ENCODE measurements at places on chromosomes 16 and 17. TPM values are rescaled to one million over a fixed set of nuclear protein-coding genes. Genes with fewer than 3 reads are reported as not detected.

- peaks cover 15% of the 10 kb centered on the region for H3K36me3 ChIP-seq
- peaks cover 60% of the 10 kb centered on the region for H3K4me1 ChIP-seq
- DNase-seq, result peak; percentile 51
- H3K27ac ChIP-seq, result no peak overlapping the region
- peaks cover 52% of the 10 kb centered on the region for H3K27me3 ChIP-seq
Measured at GRCh38 chr17:72121164-72122009, 567 bp downstream of the SOX9 start.

GRCh38 chr16:57308041-57308440 is 23.6 kb upstream of the PLLP start:
- H3K27me3 ChIP-seq, result peaks cover 7% of the 10 kb centered on the region
- H3K36me3 ChIP-seq, result no peaks in the 10 kb centered on the region
- H3K4me1 ChIP-seq, result no peaks in the 10 kb centered on the region
- no peak for DNase-seq
- H3K4me3 ChIP-seq, result no peak overlapping the region
- no peak overlapping the region for H3K27ac ChIP-seq

DNA sequence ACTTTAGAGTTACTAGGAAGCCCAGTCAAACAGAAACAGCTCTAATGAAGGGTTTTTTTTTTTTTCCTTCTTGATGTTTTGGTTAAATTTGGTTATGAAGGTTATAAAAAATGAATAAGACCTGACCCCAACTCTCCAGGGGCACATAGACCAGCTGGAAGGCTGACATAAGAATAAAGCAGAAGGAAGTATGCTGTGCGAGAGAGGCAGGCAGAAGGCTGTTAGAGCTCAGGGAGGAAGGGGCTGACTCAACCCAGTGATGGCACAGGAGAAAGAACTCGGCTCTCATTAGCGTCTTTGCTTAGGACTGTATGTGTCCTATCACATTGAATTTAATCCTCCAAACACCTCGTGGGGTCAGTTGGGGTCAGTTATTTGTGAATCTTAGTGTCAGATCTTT is 474.6 kb downstream of the PMP22 start:
- no peak for DNase-seq
- H3K27me3 ChIP-seq, result no peaks in the 10 kb centered on the region
- no peak overlapping the region for H3K4me3 ChIP-seq
- H3K4me1 ChIP-seq, result peaks cover 35% of the 10 kb centered on the region
- peak overlapping the region; percentile 2 for H3K27ac ChIP-seq
- H3K36me3 ChIP-seq, result peaks cover 3% of the 10 kb centered on the region

- H3K36me3 ChIP-seq, result no peaks in the 10 kb centered on the region
- no peak overlapping the region for H3K27ac ChIP-seq
- no peak overlapping the region for H3K4me3 ChIP-seq
- H3K4me1 ChIP-seq, result peaks cover 21% of the 10 kb centered on the region
- no peak for DNase-seq
Measured at GRCh38 chr17:33377837-33378595, 84.9 kb upstream of the ASIC2 start.

DNA sequence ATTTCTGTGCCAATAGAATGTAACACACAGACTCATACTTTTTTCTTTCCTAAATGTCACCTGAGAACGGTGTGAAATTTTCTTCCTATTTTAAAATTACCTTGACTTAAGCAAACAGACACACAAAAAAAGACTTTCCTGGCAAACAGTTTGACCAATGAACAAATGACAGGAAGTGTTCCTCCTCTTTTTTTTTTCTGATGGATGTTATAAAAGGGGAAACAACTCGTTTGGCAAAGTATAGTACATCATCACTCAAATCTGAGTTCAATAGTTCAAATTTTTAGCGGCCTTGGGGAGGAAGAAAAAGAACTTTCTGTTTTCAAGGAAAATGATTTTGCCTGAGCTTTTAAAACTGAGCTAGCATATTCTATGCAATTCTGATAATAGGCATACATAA is 19.8 kb downstream of the HS3ST3A1 start:
- no peak for DNase-seq
- H3K36me3 ChIP-seq, result peaks cover 9% of the 10 kb centered on the region
- H3K4me1 ChIP-seq, result peaks cover 38% of the 10 kb centered on the region
- H3K27ac ChIP-seq, result no peak overlapping the region

- no peaks in the 10 kb centered on the region for H3K36me3 ChIP-seq
- H3K4me3 ChIP-seq, result no peak overlapping the region
- H3K27ac ChIP-seq, result no peak overlapping the region
- H3K4me1 ChIP-seq, result no peaks in the 10 kb centered on the region
- no peak for DNase-seq
- H3K27me3 ChIP-seq, result no peaks in the 10 kb centered on the region
Measured at GRCh38 chr16:55207693-55208428, 116.1 kb upstream of the IRX6 start.

DNA sequence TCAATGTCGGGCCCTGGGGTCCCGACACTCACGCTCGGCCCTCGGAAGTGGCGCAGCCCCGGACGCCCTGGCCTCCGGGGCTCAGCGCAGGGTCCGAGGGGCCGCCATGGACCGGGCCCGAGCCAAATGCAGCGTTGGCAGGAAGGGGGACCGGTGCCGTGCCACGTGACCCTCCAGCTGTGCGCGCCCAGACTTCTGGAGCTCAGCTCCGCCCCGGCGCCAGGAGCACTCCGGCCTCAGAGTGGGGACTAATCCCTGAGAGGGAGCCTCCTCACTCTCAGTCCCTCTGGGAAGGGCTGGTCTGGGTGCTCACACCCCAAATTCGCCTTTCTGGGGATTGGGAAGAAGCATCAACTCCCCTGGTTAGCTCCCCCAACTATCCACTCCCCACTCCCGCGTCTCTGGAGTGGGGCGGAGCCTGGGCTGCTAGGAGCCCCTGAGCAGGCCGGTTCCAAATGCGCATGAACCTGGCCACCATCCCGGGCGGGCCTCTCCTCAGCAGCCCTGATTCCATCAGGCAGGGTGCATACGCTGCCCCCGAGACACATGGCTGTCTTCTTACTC is at the start of gene B3GNT9:
B3GNT9 (minus strand) TSS at position 166 of the 564 bp plus-strand sequence. CDS start 513 bp downstream, outside the sequence.
- peak within 1 kb of the TSS; percentile 84 for H3K4me3 ChIP-seq
- DNase-seq, result peak; percentile 52
- peaks cover 4% of the 10 kb centered on the region for H3K4me1 ChIP-seq
- peaks cover 10% of the 10 kb centered on the region for H3K36me3 ChIP-seq

- no peaks in the 10 kb centered on the region for H3K27me3 ChIP-seq
- peaks cover 4% of the 10 kb centered on the region for H3K36me3 ChIP-seq
Measured at GRCh38 chr17:16287563-16288027, 65.7 kb downstream of the CENPV start.

- H3K36me3 ChIP-seq, result no peaks in the 10 kb centered on the region
- peak; percentile 65 for DNase-seq
- H3K4me1 ChIP-seq, result no peaks in the 10 kb centered on the region
Measured at GRCh38 chr17:78289802-78290363, 58.5 kb downstream of the TMEM235 start.

GRCh38 chr16:89369266-89369895 is 121.0 kb downstream of the ANKRD11 start:
- no peak overlapping the region for H3K27ac ChIP-seq
- DNase-seq, result no peak
- H3K4me3 ChIP-seq, result peak overlapping the region; percentile 15
- no peaks in the 10 kb centered on the region for H3K36me3 ChIP-seq

- H3K4me1 ChIP-seq, result peaks cover 8% of the 10 kb centered on the region
- H3K4me3 ChIP-seq, result no peak overlapping the region
- DNase-seq, result no peak
- H3K36me3 ChIP-seq, result no peaks in the 10 kb centered on the region
- no peak overlapping the region for H3K27ac ChIP-seq
Measured at GRCh38 chr16:51030516-51030915, 120.6 kb downstream of the SALL1 start.

DNA sequence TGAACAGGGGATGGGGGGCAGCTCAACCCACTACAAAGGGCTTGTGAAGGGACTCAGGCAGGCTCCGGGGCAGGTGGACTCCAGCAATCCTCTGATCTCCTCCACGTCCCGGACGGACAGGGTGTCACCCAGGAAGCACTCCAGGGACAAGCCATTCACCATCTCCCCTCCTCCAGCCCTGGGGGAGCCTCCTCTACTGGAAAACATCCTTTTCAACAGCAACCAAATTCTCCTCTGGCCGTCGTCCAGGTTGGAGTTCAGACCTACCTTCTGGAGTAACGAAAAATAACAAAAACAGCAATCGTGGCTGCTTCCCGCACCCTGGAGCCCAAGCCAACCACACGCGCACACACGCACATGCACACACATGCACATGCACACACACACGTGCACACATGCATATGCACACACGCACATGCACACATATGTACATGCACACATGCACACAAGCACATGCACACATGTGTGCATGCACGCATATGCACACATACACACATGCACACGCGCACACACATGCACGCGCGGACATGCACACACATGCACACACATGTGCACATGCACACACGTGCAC is 8.9 kb upstream of the RBFOX3 start:
- H3K4me1 ChIP-seq, result peaks cover 15% of the 10 kb centered on the region
- DNase-seq, result no peak
- no peak overlapping the region for H3K4me3 ChIP-seq
- peaks cover 59% of the 10 kb centered on the region for H3K27me3 ChIP-seq
- H3K27ac ChIP-seq, result peak overlapping the region; percentile 12

GRCh38 chr17:17565471-17566339 is 25.8 kb downstream of the PEMT start:
- peak overlapping the region; percentile 88 for H3K27ac ChIP-seq
- H3K27me3 ChIP-seq, result no peaks in the 10 kb centered on the region
- no peak for DNase-seq
- no peaks in the 10 kb centered on the region for H3K36me3 ChIP-seq
- no peak overlapping the region for H3K4me3 ChIP-seq
- H3K4me1 ChIP-seq, result peaks cover 8% of the 10 kb centered on the region

DNA sequence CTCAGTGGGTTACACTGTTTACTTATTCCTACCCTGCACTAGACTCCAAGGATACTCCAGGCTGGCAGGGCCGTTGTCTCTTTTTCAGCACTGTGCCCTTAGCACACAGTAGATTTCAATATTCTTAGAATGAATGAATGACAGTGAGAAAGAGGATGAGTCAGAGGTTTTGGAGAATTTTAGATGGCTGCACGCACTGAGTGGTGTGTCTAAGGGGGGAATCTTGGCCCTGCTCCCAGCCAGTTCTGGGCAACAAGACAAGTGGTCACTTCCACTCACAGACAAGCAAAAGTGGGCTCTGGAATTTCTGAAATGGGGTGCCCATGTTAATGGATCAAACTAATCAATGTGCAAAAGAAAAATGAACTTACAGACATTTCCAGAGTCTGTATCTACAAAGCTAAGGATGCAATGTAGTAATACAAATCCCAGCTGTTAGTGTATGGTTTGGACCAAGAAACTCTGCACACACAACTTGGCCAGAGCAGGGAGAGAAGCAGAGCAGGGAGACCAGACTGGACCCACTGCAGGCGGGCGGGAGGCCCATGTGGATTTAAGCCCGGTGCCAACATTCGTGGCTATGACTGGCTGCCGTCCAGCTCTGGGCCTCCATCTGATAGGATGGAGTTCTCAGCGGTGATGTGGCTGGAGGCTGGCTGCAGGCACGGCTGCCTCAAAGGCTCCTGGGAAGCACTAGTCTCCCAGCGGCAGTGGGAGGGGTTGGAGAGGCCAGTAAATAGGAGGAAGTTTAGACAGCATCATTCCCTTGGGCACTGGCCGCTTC is 95.6 kb upstream of the CDYL2 start:
- no peak for DNase-seq
- no peaks in the 10 kb centered on the region for H3K36me3 ChIP-seq
- no peak overlapping the region for H3K27ac ChIP-seq
- no peaks in the 10 kb centered on the region for H3K27me3 ChIP-seq
- no peak overlapping the region for H3K4me3 ChIP-seq

- no peaks in the 10 kb centered on the region for H3K27me3 ChIP-seq
- H3K27ac ChIP-seq, result no peak overlapping the region
- peak overlapping the region; percentile 93 for H3K4me3 ChIP-seq
- no peak for DNase-seq
- peaks cover under 1% of the 10 kb centered on the region for H3K36me3 ChIP-seq
- H3K4me1 ChIP-seq, result peaks cover 25% of the 10 kb centered on the region
Measured at GRCh38 chr16:29963021-29963743, 1.3 kb downstream of the TMEM219 start.

GRCh38 chr16:57513371-57514102 is 22.8 kb downstream of the CCDC102A start:
- H3K36me3 ChIP-seq, result no peaks in the 10 kb centered on the region
- peaks cover 34% of the 10 kb centered on the region for H3K4me1 ChIP-seq
- no peaks in the 10 kb centered on the region for H3K27me3 ChIP-seq
- DNase-seq, result no peak
- no peak overlapping the region for H3K27ac ChIP-seq

- no peak overlapping the region for H3K4me3 ChIP-seq
- H3K36me3 ChIP-seq, result peaks cover 12% of the 10 kb centered on the region
- H3K27me3 ChIP-seq, result no peaks in the 10 kb centered on the region
- no peak for DNase-seq
- no peak overlapping the region for H3K27ac ChIP-seq
- peaks cover 16% of the 10 kb centered on the region for H3K4me1 ChIP-seq
Measured at GRCh38 chr17:8448310-8448709, 12.6 kb downstream of the NDEL1 start.

GRCh38 chr16:9481747-9482730 is 390.6 kb downstream of the HAPSTR1 start:
- no peak overlapping the region for H3K27ac ChIP-seq
- H3K4me3 ChIP-seq, result no peak overlapping the region
- DNase-seq, result no peak
- H3K36me3 ChIP-seq, result no peaks in the 10 kb centered on the region
- H3K4me1 ChIP-seq, result peaks cover 4% of the 10 kb centered on the region

GRCh38 chr16:86791287-86792035 is 213.1 kb downstream of the FOXL1 start:
- no peak for DNase-seq
- no peaks in the 10 kb centered on the region for H3K36me3 ChIP-seq
- peaks cover 2% of the 10 kb centered on the region for H3K27me3 ChIP-seq

- no peak overlapping the region for H3K4me3 ChIP-seq
- no peak for DNase-seq
- no peak overlapping the region for H3K27ac ChIP-seq
- peaks cover 1% of the 10 kb centered on the region for H3K36me3 ChIP-seq
- no peaks in the 10 kb centered on the region for H3K4me1 ChIP-seq
Measured at GRCh38 chr16:261031-261691, 14.6 kb downstream of the RGS11 start.

GRCh38 chr16:17283016-17283415 is 187.7 kb downstream of the XYLT1 start:
- DNase-seq, result no peak
- H3K4me3 ChIP-seq, result no peak overlapping the region
- no peaks in the 10 kb centered on the region for H3K36me3 ChIP-seq
- H3K27ac ChIP-seq, result no peak overlapping the region

- peaks cover 10% of the 10 kb centered on the region for H3K27me3 ChIP-seq
- peak overlapping the region; percentile 6 for H3K27ac ChIP-seq
- no peak overlapping the region for H3K4me3 ChIP-seq
- no peaks in the 10 kb centered on the region for H3K36me3 ChIP-seq
- no peak for DNase-seq
- no peaks in the 10 kb centered on the region for H3K4me1 ChIP-seq
Measured at GRCh38 chr17:33970279-33970678, 284.8 kb upstream of the CCL2 start.

The CCL15 gene
- total RNA-seq, result not detected

The DHRS7C gene
- total RNA-seq, result not detected

The ATP2A1 gene
- total RNA-seq, result 3.3 TPM

The ITGAD gene
- not detected for total RNA-seq

The PNMT gene
- 0.84 TPM for total RNA-seq

The GGA3 gene
- total RNA-seq, result 57.2 TPM

The CLDN9 gene
- total RNA-seq, result not detected

The AIPL1 gene
- not detected for total RNA-seq

Data from neural crest cell (in vitro differentiated cells).